ENCODE measurements at places on chromosomes 13 and 19.

DNA sequence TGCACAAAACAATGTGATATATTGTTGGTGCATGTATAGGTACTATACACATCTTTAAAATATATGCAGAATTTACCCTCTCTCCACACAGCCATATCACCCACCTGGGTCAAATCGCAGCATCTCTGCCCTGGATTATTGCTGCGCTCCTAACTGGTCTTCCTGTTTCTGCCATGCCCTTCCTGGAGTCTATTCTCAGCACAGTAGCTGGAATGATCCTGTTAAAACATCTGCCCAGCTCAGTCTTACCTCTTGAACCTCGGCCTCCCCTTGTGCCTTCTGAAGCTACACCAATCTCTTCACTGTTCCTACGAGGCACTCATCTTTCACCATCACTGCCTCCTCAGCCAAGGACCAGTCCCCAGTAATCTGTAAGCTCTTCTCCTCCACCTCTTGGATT is 25.5 kb upstream of the TNFRSF19 start:
- no peak for DNase-seq

- DNase-seq = no peak
These were observed 19.0 kb downstream of the NLRP7 start for GRCh38 chr19:54928299-54928698.

GRCh38 chr13:83221256-83221655 is 661.0 kb downstream of the SLITRK1 start:
- no peak for DNase-seq

GRCh38 chr19:48203222-48203793 is 32.8 kb downstream of the ZSWIM9 start:
- DNase-seq = no peak

DNA sequence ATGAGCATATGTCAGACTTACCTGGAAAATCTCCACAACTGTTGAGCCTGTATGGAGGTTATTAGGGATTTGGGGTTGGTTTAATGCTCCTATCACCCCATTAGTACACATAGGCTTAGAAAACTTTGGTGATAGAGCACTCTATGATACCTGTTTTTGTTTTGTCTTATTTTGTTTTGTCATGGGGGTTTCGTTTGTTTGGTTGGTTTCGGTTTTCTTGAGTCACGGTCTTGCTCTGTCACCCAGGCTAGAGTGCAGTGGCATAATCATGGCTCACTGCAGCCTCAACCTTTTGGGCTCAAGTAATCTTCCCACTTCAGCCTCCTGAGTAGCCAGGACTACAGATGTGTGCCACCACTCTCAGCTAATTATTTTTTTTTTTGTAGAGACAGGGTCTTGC is 70.0 kb downstream of the MZT1 start:
- DNase-seq = no peak

DNA sequence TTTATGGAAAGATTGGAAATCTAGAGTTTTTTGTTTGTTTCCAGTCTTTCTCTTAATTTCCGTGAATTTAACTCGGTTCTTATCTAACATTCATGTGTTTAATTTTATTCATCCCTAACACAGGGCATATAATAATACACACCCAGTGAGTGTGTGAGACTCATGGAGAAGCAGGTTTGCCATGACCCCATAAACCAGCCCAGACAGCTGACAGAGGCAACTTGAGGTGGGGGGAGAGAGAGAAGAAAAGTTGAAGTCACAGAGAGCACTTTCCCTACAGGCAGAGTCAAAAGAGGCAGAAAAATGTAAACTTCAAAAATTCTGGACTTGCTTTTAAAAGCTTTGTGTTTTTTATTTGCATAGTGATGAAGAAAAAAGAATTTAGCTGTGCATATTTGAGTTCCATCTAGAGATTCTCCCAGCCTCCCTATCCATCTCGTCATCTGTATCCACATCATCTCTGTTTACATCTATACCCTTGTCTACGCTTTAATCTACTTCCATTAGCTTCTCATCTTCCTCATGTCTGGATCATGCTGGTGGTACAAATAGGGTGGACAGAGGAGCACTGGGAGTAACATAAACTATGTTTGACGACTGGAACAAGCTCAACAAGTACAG is 60.2 kb downstream of the THSD1 start:
- no peak for DNase-seq

GRCh38 chr13:63381078-63381859 is 1965.6 kb upstream of the PCDH20 start:
- no peak for DNase-seq

- no peak for DNase-seq
These were observed 2.6 kb downstream of the FGF9 start for GRCh38 chr13:21673539-21673788.

GRCh38 chr19:30335306-30335886 is 36.8 kb upstream of the ZNF536 start:
- no peak for DNase-seq

DNA sequence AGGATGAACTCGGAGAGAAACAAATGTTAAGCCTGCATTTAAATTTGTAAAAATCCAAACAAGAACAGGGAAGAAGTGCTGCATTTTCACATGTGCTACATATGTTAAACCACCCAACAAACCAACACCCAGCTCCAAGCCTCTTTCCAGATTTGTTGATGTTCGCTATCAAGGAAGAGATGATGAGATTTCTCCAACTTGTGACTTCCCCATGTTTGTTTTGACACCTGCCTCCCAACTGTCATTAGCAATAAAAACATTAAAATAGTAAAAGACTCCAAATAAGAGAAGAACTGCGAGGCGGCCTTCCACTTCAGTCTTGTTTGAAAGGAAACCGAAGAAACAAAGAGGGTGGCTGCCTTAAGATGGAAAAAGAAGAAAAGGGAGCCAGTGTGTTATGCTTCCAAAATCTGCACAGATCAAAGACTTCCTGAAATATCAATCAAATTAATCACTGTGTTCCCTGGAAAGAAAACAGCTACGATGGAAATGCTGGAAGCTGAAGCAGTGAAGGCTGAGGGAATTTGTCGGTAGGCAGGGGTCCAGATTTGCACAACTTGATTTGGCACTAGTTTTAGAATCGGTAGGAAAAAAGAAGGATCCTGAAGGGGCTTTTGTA is 14.0 kb upstream of the GGACT start:
- DNase-seq = no peak

DNA sequence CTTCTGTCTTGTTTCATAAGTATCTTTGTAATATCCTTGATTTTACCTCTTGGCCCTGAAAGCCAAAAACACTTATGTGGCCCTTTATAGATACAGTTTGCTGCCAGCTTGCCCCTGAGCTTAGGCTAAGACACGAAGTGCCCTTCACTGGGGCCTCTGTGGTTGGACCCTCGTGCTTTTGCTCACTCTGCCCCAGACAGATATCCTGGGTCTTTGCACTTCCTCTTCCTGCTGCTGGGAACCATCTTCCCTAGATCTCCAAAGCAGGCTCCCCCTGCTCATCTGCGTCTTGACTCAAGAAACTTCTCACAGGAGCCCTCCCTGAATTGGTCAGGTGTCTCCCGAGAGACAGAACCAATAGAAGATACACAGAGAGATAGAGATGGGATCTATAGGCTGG is 2.0 kb upstream of the TNFSF14 start:
- no peak for DNase-seq

DNA sequence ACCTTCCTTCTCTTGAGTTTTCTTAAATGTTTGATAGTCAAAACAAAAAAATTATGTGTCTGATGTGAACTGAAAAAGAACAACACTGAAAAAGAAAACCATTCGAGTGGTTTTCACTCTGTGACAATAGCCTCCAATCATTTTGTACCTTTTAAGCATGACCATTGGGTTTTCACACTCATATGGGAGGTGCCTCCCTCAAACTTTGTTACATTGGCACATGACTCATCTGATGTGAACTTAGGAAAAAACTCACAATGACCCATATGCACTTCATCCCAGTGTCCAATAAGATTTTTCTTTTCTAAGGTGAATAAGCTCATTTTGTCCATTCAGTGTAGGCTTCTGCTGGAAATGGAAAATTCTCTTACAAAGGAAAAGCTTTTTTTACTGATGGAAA is 66.6 kb upstream of the XPO4 start:
- DNase-seq = no peak

DNA sequence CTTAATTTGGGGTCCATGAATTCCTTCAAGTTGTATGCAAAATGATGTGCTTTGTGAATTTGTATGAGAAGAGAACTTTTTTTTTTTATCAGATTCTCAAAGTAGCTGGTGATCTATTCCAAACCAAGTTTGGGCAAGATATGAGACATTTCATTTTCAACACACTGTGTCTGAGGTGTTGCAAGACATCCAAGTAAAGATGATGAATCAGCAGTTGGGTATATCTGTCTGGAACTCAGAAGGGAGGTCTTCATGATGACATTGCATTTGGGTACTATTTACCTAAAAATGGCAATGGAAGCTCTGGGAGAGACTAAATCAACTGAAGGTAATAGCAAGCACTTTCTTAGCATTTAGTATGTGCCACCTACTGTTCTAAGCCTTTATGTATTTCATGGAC is 2.8 kb downstream of the FAM124A start:
- DNase-seq = no peak
